ENCODE measurements at places on chromosomes 11 and 22.

DNA sequence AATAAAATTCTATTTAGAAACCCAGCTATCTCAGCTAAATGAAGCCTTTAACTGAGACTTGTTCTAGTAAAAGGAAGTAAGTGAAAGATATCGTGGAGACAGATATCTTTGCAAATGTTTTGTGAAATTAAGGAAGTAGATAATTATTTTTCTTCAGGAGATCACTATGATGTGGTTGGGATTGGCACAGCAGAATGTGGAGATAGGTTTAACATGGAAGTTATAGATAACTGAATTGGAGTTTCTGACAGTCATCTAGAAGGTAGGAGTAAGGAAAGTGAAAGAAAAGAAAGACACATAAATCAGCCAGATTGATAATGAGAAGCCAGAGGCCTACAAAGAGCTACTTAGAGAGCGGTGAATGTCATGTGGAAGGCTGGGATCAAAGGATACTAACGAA lies 4.7 kb upstream of the CASP5 start:
- DNase-seq, result no peak

- no peak for DNase-seq
Observed at GRCh38 chr22:44364751-44365130, 52.0 kb upstream of the SHISAL1 start.

- no peak for DNase-seq
Observed at GRCh38 chr11:12381875-12382274, 4.5 kb downstream of the PARVA start.

DNA sequence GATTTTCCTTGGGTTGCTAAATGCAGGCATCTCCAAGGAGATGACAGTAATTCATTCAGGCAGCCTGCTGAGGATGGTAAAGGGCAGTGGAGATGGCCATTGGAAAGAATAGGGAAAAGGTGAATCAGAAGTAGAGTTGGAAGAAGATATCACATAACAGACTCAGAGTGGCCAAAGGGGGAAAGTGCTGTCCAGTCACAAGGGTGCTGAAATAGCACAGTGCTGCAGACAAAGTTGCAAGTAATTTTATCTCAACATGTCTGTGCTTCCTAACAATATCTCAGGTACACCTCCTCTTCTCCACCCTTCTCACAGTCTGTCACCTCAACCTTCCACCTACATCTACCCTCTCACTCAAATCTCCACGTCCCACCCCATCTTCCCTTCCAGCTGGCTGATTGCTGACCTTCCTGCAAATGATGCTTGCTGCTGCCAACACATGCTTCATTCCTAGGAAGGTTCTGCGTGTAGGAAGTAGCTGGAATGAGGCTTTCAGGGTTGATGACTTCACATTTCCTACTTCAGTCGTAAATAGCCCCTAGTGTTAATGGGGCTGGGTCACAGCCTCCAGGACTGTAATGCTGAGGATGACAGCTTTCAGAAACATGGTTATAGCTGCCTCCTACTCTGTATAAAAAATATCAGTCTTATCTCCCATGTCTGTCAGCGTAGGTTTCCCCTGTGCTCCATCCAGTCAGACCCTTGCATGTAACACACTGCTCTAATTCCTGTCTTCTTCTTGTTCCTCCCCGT lies 123.9 kb downstream of the CTNND1 start:
- no peak for DNase-seq

DNA sequence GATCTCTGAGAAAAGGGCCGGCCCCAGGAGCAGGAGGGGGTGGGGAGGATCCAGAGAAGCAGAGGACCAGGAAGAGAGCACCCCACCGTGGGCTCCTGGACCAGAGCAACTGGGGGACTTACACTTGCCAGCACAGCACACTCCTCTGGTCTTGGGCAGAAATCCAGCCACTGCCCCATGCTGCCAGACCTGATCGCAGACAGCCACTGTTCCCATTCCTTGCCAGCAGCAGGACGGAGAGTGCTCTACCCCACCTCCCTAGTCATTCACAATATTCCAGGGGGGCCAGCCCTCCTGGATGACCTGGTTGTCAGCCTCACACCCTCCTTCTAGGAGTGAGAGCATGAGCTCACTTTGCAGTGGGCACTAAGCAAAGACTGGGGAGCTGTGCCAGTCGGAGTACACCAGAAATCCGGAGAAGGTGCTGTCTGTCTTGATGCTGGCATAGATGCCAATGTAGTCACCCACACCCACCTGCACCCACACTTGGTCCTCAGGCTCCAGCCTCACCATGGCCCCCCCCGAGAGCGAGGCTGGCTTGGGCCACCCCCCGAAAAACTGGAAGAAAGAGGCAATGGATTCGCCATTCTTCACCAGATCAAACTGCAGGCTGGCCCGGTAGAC lies 1.6 kb downstream of the C1QTNF5 start:
- no peak for DNase-seq

DNA sequence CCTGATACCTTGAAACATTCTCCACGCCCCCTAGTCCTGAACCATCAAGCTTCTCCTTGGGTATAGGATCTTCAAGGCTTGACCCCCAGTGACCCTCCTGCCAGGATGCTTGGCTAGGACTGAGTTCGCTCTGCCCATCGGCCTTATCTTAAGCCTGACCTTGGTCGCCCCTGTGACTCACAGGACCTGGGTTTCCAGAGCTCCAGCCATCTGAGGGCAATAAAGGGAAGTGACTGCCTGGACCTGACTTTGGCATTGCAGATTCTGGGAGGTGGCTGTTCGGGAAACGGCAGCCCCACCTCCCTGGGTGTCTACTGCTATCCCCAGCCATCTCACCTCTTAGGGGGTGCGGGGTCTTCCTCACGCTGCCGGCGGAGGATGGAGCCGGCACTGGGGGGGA lies 15.4 kb downstream of the CARD10 start:
- DNase-seq, result no peak

DNA sequence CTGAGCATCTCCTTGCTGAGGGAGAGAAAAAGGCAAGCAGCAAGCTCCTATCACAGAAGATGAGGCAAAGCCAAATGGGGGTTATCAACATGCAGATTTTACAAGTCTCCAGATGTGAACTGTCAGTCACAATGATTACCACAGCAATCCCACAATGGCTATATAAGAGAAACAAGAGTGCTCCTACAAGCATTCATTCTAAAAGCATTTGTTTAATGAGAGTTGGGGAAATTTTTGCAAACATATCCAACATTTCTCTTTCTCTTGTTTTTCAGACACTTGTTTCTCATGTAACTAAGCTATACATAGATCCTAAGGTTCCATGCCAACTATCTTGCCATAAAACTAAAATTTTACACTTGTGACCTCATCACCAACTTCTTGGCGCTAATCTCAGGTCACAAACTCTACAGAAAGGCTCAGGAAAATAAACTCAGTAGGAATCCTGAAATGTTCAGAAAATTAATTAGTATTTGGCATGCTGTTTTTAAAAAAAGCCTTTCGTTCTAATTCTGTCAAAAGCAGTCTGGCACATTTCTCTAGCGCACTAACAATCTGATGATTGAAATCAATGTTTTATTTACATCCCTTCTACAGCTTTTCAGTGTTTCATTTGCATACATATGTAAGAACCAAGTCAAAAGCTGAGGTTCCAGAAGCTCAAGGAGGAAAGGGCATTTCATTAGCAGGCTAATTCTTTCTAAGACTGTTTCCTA lies 199.5 kb downstream of the TTC28 start:
- no peak for DNase-seq

DNA sequence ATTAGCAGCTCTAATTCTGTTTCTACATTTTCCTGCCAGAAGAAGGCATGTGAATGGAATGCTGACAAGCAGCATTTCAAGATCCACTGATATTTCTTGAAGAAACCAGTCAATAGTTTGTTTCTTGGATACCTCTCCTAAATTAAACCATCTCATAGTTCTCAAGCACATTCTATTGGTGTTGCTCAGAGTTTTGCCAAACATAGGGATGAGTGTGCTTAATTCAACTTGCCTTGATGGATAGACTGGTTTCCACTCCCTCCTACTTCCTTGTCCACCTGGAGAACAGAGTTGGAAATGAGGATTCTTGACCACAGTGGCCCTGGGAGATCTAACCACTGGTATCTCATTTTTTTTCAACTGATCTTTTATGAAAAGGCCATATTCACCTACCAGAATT lies 29.8 kb upstream of the DDX10 start:
- no peak for DNase-seq

GRCh38 chr11:116294630-116295029 lies 478.2 kb downstream of the BUD13 start:
- DNase-seq, result no peak

DNA sequence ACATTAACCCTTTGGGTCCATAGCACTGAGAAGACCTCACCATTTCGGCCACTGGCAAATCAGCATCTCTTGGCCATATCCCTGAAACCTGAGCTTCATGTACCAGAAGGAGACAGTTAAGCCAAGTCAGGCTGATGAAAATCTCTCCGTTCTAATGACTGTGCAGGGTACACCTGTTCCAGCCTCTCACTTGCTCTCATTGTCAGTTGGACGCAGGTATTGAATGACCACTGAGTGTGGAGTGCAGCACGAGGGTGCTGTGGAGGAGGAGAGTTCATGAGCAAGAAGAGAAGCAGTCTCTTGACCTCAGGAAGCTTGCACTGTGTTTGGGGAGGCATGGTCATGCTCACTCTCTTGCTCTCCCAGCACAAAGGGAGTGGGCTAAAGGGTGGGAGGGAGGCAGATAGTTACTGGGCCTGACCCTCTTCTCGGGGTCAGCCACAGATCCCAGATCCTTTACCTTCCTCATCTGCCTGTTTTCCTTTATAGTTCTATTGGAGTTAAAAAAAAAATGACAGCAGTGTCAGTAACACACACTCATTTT lies 65.2 kb downstream of the ZBTB16 start:
- no peak for DNase-seq

- no peak for DNase-seq
Observed at GRCh38 chr11:55652560-55652959, 4.4 kb downstream of the OR4S2 start.

DNA sequence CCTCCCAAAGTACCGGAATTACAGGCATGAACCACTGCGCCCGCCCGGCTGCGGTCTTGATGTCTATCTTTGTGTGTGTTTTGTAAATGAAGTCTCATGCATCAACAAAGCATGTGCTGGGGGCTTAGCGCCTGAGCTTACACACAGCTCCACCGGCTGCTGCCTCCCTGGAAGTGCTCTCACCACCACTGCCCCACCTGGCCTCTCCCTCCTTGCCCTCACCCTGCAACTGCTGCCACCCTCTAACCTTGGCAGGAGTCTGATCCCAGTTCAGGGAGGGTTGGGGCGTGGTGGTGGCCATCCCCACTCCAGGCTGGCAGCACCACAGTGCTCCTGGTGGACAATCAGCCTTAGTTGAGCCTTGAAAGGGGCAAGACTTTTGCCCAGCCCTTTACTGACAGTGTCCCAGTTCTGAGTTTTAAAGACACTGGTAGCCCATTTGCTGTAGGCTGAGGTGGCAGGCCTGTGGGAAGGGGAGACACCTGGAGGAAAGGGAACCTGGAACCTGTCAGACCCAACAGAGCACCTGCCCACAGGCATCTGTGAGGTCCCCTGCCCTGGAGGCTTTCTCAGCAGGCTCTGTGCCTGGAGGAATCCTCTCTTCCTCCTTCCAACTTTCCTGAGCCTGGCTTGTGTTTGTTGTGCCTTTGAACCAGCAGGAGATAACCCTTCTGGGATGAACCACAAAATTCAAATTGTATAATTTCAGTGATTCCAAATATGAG lies 42.4 kb upstream of the WEE1 start:
- no peak for DNase-seq

- no peak for DNase-seq
Observed at GRCh38 chr11:111336582-111337256, 38.4 kb downstream of the POU2AF3 start.

GRCh38 chr22:25448435-25449051 lies 115.9 kb upstream of the GRK3 start:
- no peak for DNase-seq

DNA sequence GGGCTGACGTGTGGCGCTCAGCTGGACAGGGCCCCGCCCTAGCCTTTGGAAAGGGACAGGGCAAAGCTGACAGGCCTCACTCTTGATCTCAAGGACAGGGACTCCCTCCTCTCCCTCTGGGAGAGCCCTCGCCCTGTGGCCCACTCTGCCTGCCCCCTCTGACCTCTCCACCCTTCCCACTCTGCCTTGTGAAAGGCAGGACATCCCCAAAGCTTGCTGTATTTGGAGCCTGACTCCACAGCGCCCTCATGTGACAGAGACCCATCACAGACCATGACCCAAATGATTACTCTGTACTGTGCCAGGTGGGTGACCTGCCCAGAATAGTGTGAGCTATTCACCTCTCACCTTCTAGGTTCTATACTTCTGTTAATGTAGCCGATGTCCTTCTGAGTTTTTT lies 18.8 kb downstream of the P2RY2 start:
- DNase-seq, result no peak

DNA sequence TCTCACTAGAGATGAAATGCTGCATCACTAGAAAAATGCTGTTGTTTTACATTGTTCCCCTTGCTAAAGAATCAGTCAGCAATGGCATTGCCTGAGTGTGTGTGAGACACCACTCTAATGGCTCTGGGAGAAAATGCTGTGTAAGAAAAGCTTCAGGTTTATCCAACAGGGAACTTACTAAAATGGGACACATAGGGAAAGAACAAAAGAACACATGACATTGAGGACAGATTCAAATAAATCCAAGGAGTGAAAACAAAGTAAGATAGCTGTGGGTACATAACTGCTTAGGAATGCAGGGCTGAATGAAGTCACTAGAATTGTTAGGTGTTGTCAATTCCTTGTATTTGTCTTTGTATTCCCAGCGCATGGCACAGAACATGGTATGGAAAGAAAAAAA lies 24.2 kb downstream of the BLID start:
- no peak for DNase-seq

DNA sequence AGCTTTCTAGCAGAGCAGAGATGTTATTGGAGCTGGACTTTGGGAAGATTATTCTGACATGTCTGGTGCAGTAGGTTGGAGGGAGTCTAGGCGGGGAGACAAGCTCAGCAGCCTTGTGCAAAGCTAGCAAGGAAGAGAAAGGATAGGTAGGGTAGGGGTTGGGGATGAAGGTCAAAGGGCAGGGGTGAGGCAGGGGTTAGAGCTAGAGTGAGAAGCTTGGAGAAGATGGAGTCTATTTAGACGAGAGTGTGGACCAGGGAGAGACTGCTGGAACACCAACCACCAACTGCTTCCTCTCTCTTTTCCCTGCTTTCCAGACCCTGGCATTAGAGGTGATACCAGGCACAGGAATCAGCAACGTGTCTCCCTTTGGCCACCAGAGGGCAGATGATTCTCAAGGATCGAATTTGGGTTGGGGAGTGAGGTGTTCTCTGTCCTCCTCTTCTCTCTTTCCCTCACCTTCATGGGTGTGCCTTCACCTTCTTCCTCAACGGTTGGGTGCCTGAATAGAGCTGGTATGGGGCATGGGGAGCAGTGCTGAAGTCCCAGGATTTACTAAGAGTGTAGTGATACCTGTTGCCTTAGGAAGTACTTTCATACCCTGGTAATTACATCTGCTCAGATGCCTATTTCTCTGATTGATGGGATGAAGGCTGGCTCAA lies 1.8 kb upstream of the MARK2 start:
- DNase-seq, result peak; percentile 83

DNA sequence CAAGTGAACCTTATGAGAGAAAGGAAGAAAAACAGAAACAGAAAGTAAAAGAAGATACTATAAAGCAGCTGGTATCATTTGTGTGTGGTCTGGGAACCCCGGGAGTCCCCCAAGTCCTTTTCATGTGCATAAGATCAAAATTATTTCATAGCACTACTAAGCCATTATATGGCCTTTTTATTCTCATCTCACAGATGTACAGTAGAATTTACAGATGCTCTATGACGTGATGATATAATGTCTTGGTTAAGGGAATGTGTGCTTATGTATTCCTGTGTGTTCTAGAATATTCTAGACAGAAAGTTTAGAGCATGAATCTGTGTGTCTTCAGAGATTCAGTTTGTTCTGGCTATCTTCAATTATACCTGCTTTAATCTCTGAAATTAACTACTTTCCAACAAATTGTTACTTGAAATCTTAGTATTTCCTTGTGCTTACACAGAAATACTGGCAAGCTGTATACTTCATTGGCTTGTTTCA lies 8.6 kb upstream of the TPP1 start:
- DNase-seq, result no peak

All from CD4-positive, alpha-beta T cell treated with Interleukin-15 for 4 hours (primary cell).